ENCODE measurements at places on chromosomes 5 and 9.

- no peak for DNase-seq
Measured at GRCh38 chr5:128403333-128403732, 134.7 kb downstream of the FBN2 start.

GRCh38 chr5:158027806-158028775 is 169.1 kb upstream of the CLINT1 start:
- no peak for DNase-seq

DNA sequence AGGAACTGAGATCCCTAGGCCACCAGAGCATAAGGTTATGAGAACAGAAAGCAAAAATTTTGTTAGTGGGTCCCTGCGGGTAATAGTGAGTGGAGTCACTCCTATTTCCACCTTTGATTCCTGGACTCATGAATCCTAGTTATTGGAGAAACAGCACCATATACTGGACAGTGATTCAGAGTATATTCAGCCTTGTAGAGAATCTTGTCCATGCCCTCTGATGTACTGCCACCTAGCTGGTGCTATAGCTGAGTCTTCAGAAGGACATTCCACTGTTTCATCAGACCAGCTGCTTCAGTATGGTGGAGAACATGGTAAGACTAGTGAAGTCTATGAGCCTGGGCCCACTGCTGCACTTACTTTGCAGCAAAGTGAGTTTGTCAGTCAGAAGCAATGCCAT is 25.0 kb upstream of the ITGA2 start:
- DNase-seq, result peak; percentile 50

DNA sequence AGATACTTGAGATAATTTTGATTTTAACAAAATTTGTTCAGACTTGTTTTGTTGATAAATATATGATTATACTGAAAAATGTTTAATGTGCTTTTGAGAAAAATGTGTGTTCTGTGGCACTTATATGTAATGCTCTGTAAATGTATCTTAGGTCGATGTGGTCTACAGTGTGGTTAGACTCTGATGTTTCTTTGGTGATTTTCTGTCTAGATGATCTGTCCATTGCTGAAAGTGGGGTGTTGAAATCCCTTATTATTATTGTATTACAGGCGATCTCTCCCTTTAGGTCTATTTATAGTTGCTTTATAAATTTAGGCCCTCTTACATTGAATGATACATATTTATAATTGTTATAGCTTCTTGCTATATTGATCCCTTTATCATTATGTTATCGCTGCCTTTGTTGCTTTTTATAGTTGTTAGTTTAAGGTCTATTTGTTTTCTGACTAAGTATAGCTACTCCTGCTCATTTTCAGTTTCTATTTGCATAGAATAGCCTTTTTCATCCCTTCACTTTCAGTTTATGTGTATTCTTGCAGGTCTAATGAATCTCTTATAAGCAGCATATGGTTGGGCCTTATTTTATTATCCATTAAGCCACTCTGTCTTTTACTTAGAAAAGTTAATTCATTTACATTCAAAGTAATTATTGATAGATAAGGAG is 124.3 kb downstream of the MRPS30 start:
- DNase-seq, result no peak

- peak; percentile 83 for DNase-seq
Measured at GRCh38 chr9:7560669-7561305, 238.8 kb downstream of the DMAC1 start.

- DNase-seq, result no peak
Measured at GRCh38 chr5:74975582-74975981, 76.8 kb downstream of the GCNT4 start.

- no peak for DNase-seq
Measured at GRCh38 chr5:127924606-127925005, 159.0 kb upstream of the SLC12A2 start.

DNA sequence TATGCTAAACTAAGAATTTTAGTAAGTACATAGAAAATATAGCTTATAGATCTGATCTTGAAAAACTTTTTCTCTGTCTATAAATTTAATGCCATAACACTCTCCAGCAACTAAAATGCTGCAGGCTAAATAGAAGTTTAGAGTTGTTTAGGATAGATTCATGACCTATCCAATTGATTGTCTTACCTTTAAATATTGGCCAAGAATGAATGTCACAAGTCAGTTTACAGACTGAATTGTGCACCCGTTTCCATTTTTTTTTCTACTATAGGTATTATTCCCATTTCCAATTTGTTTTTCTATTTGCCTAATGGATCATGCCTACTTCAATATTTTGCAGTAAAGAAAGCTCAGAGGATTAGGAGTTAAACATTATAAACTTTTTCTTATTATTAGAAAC is 129.5 kb downstream of the MLLT3 start:
- DNase-seq, result no peak

DNA sequence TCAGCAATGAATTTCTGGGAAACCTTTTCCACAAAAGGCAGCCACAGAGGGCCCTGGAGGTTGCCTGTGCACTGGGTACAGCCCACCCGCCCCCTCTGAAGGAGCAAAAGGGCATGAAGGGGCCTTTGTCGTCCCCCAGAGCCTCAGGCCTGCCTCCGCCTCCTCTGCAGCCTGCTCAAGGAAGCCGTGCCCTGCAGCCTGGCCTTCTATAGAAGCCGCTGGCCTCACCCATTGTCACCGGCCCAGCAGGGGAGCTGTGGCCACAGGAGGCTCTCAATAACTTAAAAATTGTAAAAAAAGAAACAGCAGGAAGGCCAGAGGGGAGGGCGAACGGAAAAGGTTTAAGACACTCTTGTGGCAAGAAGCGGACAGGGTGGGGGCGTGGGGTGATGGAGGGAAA is 213.3 kb downstream of the IRX2 start:
- DNase-seq, result no peak

DNA sequence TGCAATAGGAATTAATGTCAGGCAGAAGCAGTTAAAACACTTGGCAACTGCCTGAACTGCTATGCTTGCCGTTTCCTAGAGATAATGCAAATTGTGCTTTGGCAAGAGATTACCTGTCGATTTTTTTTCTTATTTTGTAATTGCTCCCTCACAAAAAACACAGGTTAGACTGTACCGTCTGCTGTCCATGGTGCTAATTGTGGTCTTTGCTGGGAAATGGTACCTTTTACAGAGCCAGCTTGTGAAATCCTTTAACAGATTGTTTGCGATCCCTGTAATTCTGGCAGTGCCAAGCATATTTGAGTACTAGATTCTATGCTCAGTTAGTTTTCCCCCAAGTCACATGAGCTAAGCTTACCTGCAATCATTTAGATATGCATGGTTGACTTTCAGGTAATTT is 2125.8 kb upstream of the WWC1 start:
- no peak for DNase-seq

DNA sequence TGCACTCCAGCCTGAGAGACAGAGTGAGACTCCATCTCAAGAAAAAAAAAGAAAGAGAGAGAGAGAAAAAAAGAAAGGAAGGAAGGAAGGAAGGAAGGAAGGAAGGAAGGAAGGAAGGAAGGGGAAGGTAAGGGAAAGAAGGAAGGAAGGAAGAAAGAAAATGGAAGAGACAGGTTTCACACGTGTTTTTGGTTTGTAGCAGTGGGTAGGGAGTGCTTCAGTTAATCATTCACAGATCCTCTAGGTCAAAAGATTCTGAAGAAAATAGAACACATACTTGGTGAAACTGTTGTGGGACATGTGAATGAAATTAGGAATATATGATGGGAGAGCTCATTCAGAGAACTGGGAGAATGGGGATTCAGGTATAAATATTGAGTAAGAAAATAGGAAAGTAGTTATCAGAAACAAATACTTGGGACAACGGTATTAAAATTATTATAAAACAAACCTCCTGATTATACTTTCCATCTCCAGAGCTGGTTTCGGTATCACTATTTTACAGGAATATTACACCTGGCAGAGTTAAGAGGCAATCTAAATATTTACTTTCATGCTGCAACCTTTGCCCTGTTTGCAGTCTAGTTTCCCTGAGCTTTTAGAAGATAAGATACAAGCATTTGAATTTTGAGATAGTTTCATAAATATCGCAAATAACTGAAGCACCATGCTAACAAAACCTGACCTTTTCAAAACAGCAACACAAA is 37.2 kb downstream of the MARVELD2 start:
- DNase-seq, result no peak

DNA sequence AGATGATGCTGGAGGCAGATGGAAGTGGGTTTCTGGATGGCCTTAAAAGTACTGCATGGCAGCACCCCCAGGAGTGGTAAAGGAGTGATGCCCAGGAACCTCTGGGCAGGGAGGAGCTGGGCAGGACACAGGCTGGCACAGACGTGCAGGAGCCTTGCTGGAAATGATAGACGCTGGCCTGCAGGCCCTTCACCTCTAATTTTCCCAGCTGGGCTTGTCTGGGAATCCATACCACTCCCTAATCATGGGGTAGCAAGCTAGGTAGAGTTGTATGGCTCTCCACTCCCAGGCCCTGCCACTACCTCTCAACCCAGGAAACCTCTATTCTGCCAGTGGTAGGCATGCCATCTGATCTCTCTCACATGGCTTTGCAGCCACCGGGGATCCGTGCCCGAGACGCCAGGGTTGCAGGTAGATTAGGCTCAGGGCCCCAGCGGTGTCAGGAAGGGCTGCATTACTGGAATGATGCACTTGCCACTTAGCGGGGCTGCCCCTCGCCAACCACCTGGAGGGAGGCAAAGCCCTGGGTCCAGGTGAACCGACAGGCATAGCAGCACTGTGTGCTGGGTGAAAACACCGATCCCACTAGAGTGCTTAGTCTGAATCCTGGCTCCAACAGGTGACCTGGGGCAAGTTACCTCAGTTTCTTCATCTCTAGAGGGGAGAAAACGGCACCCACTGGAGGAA is 79.6 kb upstream of the SLC25A51 start:
- no peak for DNase-seq

DNA sequence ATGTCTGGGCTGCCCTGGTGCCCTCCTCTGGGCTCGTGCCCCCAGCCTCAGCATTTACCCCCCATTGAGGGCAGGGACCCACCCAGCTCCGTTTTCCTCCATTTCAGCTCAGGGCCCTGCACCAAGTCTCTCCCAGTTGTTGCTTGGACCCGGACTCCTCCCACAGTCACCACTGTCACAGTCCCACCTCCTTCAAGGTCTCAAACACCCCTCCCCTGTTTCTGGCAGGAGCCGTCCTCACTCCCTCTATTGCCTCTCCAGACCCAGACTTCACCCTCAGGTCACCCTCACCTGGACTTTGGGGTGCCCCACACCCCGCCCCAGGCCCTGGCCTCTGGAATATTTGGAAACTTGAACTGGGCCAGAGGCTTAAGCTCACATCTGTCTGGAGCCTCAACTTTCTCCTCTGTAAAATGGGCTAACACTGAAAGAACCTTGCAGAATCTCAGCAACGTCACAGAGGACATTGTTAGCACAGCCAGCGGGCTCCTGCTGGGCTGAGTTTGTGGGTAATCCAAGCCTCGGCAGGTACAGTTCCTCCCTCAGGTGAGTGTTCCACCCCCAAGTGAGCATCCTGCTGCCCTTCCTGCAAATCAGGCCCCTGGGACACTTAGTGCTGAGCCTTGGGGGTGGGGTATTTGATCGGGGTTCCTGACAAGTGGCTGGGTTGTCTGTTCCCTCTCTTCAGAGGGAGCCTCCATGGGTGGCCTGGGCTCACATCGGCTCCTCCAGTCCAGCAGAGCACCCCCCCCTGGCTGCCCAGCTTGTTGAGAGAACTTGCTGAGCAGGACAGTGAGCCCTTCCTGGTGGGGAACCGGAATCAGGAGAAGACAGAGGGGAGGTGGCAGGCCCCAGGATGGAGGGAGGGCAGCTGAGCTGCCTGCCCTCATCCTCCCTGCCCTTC is 130.1 kb downstream of the C9orf50 start:
- DNase-seq, result peak; percentile 42

DNA sequence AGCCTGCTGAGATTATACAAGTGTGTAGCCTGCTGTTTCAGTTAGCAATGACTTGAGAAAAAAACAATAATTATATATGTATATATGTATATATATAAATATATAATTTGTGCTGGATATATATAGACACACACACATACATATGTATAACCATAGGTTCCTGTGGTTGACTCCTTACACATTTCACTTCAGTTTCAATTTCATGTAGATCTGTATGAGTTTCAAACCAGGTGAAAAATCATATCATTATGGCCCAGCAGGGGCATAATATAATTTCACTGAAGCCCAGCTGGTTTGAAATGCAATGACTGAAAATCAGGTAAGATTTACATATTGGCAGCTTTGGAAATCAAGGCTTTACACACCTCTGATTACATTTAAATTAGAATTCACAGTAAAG is 690.4 kb upstream of the CDH18 start:
- no peak for DNase-seq

DNA sequence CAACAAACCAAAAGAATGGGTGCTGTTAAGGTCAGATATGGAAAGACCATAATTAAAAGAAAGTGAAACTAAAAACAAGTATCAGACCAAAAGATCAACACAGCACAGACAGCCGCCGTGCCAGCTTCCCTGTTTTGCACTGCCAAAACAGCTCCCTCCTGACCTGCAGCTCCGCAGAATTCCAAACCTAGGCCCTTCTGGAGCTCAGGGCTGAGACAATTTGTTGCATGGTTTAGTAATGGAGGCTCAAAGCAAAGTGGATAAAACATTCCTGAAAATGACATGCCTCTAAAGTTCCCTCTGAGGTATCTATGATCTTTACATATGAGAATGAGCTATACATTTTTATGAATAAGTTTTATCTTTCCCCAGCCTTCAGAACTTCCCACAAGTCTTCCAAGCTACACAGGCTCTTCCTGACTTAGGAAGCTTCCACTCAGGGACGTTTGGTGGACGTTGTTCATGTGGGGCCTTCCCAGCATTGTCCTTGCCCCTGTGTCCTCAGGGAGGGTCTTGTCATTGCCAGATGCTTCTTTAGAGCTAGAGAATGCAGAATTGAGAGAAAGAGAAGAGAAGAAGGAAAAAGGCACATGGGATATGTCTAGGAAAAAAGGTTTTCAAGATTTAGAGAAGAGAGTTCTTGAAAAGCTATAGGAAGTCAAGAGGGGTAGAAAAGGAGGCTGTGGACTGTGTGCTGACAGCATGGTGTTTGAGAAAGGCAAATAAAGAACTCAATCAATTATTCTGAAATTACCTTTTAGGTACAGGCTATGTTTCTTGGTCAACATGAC is 28.4 kb upstream of the SSBP2 start:
- peak; percentile 43 for DNase-seq

DNA sequence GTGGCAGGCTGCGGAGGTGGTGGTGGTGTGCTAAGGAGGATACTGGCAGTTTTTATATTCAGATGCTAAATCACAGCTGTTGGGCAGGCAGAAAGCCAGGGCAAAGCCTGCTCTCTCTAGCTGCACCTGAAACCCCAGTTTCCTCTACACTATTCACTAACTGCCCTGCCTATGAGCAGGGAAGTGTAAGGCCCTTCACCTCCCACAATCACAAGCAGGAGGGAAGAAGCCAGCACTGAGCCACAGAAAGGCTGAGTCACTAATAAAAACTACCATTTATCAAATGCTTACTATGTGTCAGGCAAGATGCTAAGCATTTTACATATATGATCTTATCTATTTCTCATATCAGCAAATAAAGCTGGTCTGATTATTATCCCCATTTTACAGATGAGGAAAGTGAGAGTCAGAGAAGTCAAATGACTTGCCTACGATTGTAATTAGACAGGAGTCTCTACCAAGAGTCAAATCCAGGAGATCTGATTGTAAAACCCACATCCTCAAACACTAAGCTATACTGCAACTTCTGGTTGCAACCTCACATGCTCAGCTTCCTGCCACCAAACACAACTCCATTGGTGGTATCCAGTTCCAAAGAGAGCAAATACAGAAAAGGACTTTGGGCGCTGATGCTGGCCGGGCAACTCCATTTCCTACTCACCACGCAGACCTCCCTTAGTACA is 17.7 kb upstream of the IL6ST start:
- no peak for DNase-seq

GRCh38 chr5:173915310-173916014 is 27.3 kb downstream of the CPEB4 start:
- no peak for DNase-seq

GRCh38 chr9:70406434-70406862 is 8.0 kb downstream of the KLF9 start:
- DNase-seq, result peak; percentile 58
